ENCODE measurements at places on chromosomes 7 and 10. TPM values are rescaled to one million over a fixed set of nuclear protein-coding genes. Genes with fewer than 3 reads are reported as not detected.

GRCh38 chr7:134778941-134779740, at the start of gene CALD1:
Gene CALD1 (plus strand): TSS chr7:134779634. CDS start chr7:134867734, 88,100 bp downstream.
- peak; percentile 93 for DNase-seq

- DNase-seq: no peak
These were observed 133.5 kb downstream of the PAXIP1 start for GRCh38 chr7:154869436-154869835.

The SPDYE16 gene
- not detected for total RNA-seq

DNA sequence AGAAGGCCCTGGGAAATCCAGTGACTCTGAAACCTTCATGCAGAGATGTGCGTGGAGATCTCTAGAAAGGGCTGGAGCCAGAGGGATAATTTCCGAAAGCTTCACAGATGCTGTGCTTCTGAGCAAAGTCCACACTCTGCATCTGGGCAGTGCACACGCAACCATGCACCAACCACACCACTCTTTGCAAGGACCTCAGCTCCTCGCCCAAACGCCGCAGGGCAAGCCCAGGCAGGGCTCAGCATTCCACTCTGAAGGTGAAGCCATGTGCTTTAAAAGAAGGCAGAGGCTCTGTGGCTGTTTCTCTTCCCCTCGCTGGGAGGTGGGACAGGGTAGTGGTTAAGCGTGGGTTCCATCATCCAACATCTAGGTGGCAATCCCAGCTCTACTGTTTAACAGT, 48.4 kb downstream of the ASB13 start:
- no peak for DNase-seq

- DNase-seq: peak; percentile 44
These were observed 129.8 kb downstream of the FRMD4A start for GRCh38 chr10:14200698-14201544.

GRCh38 chr7:132390705-132391104, 185.6 kb downstream of the PLXNA4 start:
- no peak for DNase-seq

The PODXL gene
- total RNA-seq: 26.0 TPM

DNA sequence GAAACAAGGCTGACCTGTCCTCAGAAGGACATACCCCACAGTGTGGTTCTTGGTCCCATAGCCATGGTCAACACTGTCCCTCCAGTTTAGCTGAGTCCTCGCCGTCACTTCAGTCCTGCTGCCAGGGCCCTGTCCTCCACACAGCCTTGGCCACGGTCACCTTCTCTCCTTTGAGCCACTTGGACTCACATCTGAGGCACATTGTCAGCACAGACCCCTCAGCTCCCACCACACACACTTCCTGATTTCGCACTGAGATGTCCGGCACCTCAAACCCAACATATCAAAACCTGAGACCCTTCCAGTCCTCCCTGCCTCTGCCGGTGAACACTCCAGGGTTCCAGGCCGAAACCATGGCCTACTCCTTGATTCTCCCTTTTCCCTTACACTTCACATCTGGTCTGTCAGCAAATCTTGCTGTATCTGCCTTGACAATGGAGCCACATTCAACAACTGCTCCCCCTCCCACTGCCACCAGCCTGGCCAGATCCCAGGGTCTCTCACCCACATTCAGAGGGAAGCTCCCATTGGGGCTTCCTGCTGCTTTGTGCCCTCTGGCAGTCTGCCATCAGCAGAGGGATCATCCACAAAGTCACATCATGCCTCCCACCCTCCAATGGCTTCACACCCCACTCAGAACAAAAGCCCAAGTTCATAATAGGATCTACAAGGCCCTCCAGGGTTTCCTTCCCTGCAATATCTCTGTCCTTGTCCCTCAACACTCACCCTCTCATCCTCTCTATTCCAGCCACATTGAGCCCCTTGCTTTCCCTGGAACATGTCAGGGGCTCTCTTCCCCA, 219.6 kb upstream of the SHH start:
- DNase-seq: peak; percentile 84

- no peak for DNase-seq
These were observed 932.1 kb upstream of the C7orf33 start for GRCh38 chr7:147658392-147658967.

DNA sequence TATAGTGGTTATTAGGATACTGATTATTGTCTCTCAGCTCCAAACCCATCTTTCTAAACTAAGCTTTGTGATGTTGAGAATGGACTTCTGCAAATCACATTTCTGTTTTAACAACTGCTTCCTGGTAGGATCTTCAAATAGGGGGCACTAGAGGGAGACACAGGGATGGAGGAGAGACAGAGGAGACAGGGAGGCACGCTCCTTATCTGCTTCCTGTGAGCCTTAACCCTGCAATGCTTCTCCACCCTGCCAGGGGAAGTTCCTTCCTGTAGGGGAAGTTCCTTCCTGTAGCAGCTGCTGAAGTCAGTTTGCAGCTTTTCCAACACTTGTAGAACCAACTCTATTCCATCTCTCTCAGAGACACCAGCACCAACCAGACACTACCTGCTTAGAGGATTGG, 847.2 kb downstream of the CCSER2 start:
- DNase-seq: no peak

The SMIM30 gene
- total RNA-seq: 15.7 TPM

DNA sequence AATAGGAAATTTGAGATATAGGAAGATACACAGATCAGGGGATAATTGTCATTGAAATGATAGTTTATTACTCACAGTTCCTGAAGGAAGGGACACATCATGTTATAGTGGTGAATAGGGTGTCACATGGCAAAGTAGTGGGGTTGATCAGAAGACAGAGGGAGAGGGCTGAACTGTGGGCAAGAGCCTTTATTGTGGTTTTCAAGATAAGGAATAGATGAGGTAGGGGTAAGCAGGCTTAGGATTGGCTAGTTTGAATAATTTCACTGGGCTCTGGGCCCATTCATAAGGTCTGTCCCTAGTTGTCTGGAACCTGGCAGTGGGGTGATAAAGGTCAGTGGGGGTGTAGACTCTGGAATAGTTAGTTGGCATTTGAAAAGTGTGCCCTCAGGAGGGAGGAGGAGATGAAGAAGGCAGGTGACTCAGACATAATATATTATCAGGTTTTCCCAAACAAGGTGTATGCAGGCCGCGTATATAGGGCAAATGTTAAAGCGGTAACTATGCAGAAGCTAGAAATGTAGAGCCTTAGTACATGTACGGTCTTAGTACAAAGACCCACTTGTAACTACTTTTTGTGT, 18.5 kb downstream of the FGL2 start:
- DNase-seq: no peak

- no peak for DNase-seq
These were observed 9.4 kb upstream of the PIP4K2A start for GRCh38 chr10:22723783-22724182.

DNA sequence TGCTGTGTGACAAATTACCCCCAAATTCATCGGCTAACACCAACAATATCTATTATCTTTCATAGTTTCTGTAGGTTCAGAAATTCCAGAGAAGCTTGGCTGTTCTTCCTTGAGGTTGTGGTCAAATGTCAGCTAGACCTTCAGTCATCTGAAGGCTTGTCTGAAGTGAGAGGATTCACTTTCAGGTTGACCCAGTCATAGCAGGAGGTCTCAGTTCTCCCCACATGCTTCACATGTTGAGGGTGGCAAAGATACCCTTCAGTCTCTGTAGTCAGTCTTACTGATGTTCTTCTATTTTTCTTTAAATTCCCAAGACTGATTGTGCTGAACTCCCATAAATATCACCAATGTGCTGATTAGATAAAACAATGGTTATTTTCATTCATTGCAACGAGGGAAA, 1692.0 kb downstream of the REEP3 start:
- no peak for DNase-seq

DNA sequence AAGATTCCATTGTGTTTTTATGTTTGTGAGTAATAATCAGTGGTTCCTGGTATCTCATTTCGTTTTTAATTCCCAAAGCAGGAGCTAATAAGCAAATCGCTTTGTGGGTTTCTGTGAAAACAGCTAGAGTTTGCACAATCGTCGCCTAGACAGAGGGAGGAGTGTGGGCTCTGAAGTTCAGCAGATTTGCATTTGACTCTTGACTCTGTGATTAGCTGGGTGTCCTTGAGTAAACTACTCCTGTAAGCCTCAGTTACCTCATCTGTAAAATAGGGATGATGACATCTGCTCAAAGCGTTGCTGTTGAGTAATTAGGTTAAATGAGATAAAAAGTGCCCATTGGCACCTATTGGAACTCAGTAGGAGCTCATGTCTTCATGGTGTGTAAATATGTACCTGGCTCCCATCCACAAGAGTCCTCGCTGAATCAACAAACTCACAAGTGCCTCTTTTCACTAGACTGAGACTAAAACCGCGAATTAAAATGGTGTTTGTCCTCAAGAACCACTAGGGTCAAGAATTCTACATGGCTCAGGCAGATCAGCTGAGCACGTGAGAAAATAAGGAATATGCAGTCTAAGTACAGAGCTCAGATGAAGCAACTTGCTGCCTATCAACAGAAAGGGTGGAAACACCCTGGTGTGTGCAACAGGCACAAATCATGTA, 385.8 kb upstream of the C7orf33 start:
- DNase-seq: no peak

DNA sequence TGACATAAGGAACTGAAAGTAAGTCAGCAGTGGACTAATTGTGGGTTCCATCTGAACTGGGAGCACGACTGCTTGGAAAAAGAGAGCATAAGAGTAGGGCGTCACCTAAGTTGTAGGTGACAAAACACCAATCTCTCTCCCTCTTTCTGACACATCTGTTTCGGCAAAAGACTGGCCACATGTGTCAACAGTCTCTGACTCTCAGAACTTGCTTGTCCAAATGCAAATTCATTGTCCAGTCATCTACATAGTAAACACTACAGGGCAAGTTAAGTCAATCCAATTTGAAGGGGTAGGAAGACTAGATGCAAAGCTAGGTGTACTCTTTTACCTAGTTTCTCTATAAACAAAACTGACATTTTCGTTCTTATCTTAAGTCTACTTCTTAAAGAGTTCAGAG, 87.7 kb downstream of the ZNF438 start:
- DNase-seq: no peak

DNA sequence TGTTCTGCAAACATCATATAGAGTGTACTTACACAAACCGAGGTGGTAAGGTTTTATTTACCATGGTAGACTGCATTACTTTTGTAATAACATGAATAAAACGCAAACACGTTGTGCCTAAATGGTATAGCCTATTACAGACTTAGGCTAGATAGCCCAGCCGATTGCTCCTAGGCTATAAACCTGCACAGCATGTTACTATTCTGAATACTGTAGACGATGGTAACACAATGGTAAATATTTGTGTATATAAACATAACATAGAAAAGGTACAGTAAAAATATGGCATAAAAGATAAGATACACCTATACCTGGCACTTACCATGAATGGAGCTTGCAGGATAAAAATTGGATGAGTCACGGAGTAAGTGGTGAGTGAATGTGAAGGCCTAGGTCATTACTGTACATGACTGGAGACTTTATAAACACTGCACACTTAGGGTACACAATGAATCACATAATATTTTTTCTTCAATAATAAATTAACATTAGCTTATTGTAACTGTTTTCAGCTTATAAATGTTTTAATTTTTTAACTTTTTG, 16.3 kb downstream of the AKR1D1 start:
- no peak for DNase-seq

GRCh38 chr7:4225361-4225771, 456.7 kb upstream of the FOXK1 start:
- no peak for DNase-seq

DNA sequence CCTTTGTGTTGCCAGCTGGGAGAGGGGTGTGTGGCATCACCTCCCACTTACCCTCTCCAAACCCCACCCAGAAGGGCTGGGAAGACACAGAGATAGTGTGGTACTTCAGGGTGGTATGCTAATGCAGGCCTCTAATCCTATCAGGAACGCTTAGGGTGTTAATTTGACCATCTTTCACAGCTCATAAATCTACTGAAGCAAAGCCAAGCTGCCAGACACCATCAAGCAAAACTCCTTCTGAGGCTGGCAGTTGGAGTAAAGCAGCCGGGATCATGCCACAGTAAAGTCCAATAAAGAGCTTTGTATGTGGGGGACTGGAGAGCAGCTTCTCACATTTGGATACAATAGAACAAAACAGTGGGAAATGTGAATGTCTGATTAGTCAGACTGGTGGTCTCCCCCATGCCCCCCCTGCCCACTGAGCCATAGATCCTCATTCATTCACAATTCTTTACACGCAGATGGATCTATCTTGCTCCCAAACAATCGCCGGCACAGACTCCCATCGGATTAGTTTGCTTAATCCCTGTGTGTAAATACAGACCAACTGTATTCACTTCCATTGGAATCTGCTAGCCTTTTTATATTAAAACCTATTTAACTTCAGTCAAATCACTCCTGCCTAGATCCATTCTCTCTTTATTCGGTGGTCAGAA, 29.6 kb downstream of the FGFBP3 start:
- DNase-seq: no peak

DNA sequence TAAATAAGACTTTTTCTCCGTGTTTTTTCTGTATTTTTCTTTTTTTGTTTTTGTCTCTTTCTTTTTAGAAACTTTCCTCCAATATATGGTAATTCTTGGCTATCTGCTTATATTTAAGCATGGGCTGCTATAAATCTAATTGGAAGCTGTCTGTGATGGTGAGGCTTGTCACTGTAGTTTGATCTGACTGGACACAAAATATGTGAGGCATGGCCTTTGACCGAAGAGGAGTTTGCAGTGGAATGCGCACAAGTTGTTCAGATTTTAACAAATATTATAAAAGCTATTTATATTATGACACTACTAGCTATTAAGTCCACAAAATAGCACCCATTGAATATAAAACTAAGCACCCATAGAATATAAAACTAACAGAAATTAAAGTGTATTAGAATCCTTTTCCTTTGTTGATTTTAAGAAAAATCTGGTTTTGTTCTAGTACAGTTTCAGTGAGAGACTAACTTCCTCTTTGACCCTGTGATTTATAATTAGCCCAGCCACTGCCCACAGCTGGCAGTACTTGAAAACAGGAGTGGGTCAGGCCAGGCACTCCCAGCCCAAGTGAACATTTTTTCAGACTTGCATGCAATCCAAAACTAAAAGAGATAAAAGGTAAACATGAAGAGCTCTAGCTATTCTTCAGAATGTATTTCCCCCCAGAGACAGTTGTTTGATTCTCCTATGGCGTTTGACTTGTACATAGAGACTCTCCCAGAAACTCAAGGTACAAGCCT, 69.9 kb upstream of the FGL2 start:
- no peak for DNase-seq

GRCh38 chr7:22404421-22405023, 47.6 kb upstream of the RAPGEF5 start:
- DNase-seq: no peak

GRCh38 chr10:102652170-102652916, 8.1 kb downstream of the TRIM8 start:
- DNase-seq: no peak

DNA sequence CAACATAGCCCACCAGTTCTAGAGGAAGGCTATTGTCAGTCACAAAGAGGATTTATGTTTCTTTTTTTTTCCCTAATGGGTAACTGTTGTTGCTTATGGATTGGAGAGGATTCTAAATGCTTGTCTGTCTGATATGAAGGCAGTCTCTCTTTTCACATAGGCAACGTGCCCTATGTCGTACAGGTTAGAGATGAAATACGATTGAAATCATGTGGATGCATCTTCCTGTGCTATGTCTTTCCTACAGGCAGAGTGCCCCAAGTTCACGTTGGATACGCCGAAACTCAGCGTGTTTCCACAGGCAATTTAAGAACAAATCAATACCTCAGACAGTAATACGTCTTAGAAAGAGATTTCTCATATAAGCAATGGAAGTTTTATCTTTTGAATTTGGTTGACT, 93.8 kb downstream of the CELF2 start:
- no peak for DNase-seq

Data from vagina (tissue), 2 donors.